Gastroesophageal sphincter (tissue), 4 donors: ENCODE measurements at places on chromosomes 1 and 21.

DNA sequence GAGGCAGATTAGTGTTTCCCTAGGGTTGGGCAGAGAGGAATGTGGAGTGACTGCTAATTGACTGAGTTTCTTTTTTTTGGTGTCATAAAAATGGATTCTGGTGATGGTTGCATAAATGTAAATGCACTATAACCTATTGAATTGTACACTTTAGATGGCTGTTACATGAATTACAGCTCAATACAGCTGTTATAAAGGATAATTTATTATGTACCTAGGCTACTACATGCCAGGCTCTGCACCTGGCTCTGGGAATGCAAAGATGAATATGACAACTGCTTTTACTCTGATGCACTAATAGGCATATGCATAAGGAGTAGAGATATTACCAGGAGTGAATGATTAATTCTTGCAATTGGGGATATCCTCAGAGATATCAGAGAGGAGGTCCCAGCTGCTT is 345.3 kb downstream of the PTBP2 start:
- H3K27ac ChIP-seq: no peak overlapping the region
- H3K4me3 ChIP-seq: no peak overlapping the region
- H3K27me3 ChIP-seq: no peaks in the 10 kb centered on the region
- no peaks in the 10 kb centered on the region for H3K36me3 ChIP-seq

DNA sequence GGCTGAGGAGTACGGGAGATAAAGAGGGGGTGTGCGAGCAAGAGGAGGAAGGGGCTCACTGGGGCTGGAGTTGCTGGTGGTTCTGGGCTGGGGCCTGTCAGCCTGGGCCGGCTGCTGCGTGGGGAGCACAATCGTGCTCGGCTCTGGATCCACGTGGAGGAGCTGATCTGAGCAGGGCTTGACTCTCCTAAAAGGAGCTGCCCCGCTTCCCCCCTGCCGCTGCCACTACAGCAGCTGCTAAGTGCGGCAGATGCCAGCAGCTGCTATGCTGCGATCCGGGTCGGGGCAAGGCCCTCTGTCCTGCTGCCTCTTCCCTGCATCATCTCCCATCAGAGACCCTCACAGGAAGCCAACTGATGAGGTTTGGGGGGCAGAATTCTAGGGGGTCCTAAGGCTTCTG is 165.9 kb downstream of the PCBP3 start:
- H3K4me3 ChIP-seq: no peak overlapping the region
- H3K27me3 ChIP-seq: no peaks in the 10 kb centered on the region
- no peaks in the 10 kb centered on the region for H3K36me3 ChIP-seq
- no peak overlapping the region for H3K27ac ChIP-seq
- no peaks in the 10 kb centered on the region for H3K4me1 ChIP-seq

GRCh38 chr1:223243441-223244050 is 100.5 kb upstream of the TLR5 start:
- no peak overlapping the region for H3K27ac ChIP-seq
- H3K4me3 ChIP-seq: no peak overlapping the region
- H3K27me3 ChIP-seq: no peaks in the 10 kb centered on the region
- no peaks in the 10 kb centered on the region for H3K36me3 ChIP-seq
- no peaks in the 10 kb centered on the region for H3K4me1 ChIP-seq

DNA sequence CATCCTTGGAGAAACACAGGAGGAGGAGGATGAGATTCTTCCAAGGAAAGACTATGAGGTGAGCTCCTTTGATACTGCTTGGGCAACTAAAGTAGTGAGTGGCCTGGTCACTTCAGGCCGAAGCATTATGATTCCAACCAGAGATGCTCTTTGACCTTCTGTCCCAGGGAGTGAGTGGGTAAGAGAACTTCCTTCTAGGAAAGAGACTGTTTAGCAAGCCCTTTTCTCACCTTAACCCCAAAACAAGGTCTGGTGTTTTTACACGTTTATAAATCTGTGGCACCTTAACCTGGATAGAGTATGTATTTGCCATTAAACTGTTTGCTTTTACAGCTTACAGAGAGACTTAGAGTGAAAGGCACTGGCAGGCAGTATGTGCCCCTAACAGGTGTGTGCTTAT is 1.1 kb downstream of the CLCN6 start:
- peaks cover 41% of the 10 kb centered on the region for H3K36me3 ChIP-seq
- ATAC-seq: no peak
- peak overlapping the region; percentile 66 for H3K4me3 ChIP-seq
- no peaks in the 10 kb centered on the region for H3K27me3 ChIP-seq
- no peaks in the 10 kb centered on the region for H3K4me1 ChIP-seq

DNA sequence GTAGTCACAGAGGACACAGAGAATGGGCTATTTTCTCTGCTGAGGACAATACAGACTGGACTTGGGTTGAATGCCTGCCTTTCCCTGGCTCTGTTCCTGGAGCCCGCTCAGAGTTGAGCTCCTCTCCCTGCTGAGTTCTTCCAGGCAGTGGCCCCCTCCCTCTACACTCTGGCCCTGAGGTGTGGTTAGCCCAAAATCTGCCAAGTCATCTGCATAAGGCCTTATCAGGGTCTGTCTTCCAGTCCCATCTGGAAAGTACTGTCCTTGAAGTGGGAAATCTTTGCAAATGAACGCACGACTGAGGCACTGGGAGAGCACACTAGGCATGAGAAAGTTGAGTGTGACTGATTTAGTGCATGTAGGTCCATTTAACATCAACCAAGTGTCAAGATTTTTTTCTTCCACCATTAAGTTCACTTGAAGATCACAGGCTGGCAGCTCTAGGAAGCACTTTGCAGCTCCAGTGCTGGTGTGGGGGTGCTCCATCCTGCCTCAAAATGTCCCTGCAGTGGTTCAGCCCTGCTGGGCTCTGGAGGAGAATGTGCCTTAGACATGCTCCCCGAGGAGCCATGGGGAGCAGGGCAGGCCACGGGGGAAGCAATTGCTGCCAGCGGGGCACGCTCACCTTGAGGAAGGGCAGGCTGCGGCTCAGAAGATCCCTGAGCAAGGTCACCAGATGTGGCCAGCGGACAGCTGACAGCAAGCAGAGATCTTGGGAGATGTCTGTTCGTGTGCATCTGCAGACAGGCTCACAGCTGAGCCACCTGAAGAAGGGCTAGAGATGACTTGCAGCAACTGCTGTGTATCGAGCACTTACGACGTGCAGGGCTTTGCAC is 41.5 kb downstream of the IER5 start:
- no peaks in the 10 kb centered on the region for H3K27me3 ChIP-seq
- no peak for ATAC-seq
- no peaks in the 10 kb centered on the region for H3K36me3 ChIP-seq
- H3K4me1 ChIP-seq: peaks cover 7% of the 10 kb centered on the region
- no peak overlapping the region for H3K4me3 ChIP-seq
- no peak overlapping the region for H3K27ac ChIP-seq

GRCh38 chr1:173527151-173527826 is 50.2 kb downstream of the PRDX6 start:
- no peaks in the 10 kb centered on the region for H3K36me3 ChIP-seq
- H3K27ac ChIP-seq: no peak overlapping the region
- H3K27me3 ChIP-seq: no peaks in the 10 kb centered on the region
- no peak overlapping the region for H3K4me3 ChIP-seq
- H3K4me1 ChIP-seq: peaks cover 15% of the 10 kb centered on the region
- ATAC-seq: peak; percentile 62

DNA sequence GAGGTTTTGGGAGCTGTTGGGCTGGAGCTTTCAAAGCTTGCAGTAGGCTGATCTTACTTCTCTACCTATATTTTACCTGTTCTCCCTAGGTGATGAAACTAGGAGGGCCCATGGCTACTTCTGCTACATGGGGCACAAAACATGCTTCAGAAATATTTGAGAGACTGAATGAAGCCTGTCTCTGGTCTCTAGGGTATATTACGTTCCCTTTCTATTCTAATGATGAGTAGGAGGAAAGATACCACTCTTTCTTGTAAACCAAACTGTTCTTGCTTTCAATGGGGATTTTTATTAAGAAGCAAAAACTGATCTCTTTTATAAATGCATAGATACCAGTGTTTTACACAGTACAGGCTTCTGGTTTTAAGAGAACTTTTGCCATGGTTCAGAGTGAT is 103.1 kb downstream of the GALNT2 start:
- H3K4me3 ChIP-seq: peak overlapping the region; percentile 20
- H3K27ac ChIP-seq: peak overlapping the region; percentile 61
- no peaks in the 10 kb centered on the region for H3K27me3 ChIP-seq

DNA sequence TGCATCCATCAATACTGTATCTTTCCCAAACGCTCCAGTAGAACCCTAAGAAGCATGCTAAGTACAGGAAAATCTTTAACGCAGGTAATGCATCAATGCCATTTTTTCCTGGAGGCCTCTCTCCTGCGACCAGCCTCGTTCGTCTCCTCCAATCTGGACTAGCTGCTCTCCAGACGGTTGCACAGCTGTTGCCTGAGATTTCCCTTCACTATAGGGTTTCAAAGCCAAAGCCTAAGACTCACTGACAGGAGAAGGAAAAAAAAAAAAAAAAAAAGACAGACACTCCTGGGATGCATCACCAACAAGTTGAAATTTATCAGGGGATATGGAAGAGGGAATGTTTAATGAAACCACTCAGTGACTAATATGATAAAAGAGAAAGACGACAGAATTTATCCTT is 93.0 kb downstream of the APP start:
- no peaks in the 10 kb centered on the region for H3K27me3 ChIP-seq
- H3K27ac ChIP-seq: peak overlapping the region; percentile 27
- ATAC-seq: peak; percentile 60
- peaks cover 17% of the 10 kb centered on the region for H3K4me1 ChIP-seq

GRCh38 chr21:34808569-34809204 is 139.9 kb downstream of the CLIC6 start:
- no peak for ATAC-seq
- no peak overlapping the region for H3K4me3 ChIP-seq
- H3K27ac ChIP-seq: no peak overlapping the region
- no peaks in the 10 kb centered on the region for H3K36me3 ChIP-seq
- H3K27me3 ChIP-seq: no peaks in the 10 kb centered on the region

DNA sequence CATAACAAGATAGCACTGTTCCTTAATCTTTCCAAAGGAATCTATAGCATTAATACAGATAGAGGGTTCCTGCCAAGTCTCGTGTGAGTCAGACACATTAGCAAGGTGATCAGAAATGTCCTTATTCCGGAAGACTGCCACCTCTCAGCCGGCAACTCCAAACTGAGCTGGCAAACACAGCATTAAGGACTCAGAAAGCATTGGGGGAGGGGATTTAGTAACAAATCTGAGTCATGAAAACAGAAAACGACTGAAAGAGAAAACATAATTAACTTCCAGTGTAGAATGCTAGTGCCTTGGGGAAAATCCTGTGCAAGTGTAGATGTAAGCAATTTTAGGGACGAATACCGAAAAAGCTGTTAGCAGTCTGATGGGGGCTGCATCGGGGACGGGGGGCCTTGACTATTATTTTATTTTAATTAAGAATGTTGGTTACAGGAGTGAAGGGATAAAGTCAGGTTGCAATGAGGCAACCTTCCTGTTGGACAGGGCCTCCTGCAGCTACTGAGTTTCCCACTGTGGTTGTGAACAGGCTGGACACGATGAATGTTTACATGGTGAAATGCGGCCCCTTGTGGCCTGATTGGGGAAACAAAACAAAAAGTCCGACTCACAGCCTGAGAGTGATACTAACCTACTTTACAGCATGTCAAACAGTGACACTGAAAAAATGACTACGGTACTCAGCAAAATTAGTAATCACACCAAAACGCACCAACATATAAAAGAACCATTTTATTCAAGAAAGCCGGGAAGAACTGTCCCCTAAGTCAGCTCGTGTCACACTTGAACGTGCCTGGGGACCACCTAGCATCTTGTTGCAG is 20.7 kb downstream of the MIS18A start:
- H3K4me1 ChIP-seq: peaks cover 14% of the 10 kb centered on the region
- H3K36me3 ChIP-seq: no peaks in the 10 kb centered on the region
- no peaks in the 10 kb centered on the region for H3K27me3 ChIP-seq

GRCh38 chr1:205235951-205236350 is 8.2 kb downstream of the TMCC2 start:
- ATAC-seq: no peak
- no peaks in the 10 kb centered on the region for H3K27me3 ChIP-seq
- H3K4me3 ChIP-seq: no peak overlapping the region
- peaks cover 22% of the 10 kb centered on the region for H3K4me1 ChIP-seq
- H3K27ac ChIP-seq: peak overlapping the region; percentile 29

DNA sequence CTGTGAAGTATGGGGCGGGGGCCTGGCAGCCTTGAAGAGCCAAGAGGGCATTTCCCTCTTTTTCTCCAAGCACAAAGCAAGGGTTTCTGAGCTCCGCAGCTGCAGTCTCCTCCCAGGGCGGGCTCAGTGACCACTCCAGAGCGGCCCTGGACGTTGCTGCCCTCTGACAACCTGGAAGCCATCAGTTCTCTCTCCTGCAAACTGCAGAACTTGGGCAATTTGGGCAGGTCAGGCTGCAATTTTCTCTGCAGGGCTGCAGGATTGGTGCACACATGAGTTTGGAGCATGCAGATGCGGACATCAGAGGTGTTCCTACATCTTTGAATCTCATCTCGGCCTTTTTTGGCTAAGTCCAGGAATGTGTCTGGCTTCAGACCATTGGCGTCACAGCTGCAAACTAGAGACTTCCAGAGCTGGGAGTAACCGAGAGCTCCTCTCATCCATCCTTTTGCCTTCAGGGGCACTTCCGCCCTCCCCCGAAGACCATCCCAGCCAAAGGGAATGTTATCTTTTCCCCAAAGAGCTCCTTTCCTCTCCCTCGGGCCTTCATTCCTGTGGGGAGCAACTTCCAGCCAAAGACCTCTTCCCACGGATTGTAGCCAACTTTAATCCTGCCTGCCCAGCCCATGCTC is 139.6 kb upstream of the WNT4 start:
- H3K27me3 ChIP-seq: peaks cover 51% of the 10 kb centered on the region
- H3K4me1 ChIP-seq: no peaks in the 10 kb centered on the region
- ATAC-seq: no peak
- no peaks in the 10 kb centered on the region for H3K36me3 ChIP-seq
- no peak overlapping the region for H3K4me3 ChIP-seq
- no peak overlapping the region for H3K27ac ChIP-seq

DNA sequence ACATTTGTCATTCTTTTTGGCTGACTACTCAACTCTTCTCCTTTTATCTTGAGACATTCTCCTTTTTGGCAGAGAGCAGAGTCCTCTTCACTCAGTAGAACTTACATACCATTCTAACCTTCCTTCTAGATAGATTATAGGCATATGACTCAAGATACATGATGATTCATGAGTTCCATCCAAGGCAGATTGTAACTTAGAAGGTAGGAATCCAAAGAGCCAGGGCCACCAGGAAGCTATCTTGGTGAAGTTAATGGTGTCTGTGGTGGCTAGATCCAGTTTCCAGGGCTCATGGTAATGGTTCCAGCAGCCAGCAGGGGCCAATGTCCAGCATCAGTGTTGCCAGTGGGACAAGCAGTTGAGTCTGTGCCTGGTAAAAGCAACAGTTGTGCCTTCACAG is 76.1 kb upstream of the KIAA0040 start:
- peak; percentile 29 for ATAC-seq
- H3K36me3 ChIP-seq: no peaks in the 10 kb centered on the region
- H3K4me3 ChIP-seq: no peak overlapping the region
- H3K27ac ChIP-seq: peak overlapping the region; percentile 46

DNA sequence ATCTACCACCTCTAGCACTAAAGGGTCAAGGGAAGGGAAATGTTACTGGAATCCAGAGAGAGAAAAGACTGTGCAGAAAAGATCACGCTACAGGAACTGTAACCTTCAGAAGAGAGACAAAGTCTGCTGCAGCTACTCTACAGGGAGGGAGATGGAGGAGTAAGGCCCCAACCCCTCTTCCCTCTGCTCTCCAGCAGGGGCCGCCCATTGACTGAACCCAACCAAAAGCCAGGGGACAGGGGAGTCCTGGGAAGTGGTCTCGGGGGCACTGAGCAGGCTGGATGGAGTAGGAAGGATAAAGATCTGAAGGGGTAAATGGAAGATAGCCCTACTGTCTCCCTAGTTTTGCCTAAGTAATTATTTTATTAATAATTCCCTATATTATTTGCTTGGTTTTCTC is 72.8 kb upstream of the NR5A2 start:
- no peak for ATAC-seq
- H3K4me3 ChIP-seq: no peak overlapping the region
- no peaks in the 10 kb centered on the region for H3K4me1 ChIP-seq
- H3K36me3 ChIP-seq: no peaks in the 10 kb centered on the region
- no peak overlapping the region for H3K27ac ChIP-seq
